ENCODE measurements at places on chromosomes 5 and 9.

- DNase-seq: no peak
Observed at GRCh38 chr5:95908799-95909198, 52.9 kb downstream of the ELL2 start.

GRCh38 chr9:95505717-95506427, 10.9 kb downstream of the PTCH1 start:
- DNase-seq: no peak

- DNase-seq: no peak
Observed at GRCh38 chr9:3968891-3969290, 331.0 kb downstream of the GLIS3 start.

DNA sequence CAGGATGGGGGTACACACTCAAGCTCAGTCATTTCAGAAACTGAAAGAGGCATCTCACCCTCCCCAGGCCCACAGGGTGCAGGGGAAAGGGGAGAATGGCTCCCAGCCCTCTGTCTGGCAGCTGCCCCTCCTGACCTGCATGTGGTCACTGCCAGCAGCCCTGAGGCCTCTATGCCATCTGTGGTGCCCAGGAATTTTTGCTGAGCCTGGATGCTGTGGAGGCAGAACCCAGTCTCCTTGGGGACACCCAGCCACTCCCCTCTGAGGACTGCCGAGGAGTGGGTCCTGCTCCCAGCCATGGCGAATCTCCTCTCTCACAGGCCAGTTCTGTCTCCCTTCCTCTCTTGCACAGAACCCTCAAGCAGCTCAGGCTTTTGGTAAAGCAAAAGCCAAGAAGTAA, 104.0 kb upstream of the ALDH1B1 start:
- DNase-seq: no peak

DNA sequence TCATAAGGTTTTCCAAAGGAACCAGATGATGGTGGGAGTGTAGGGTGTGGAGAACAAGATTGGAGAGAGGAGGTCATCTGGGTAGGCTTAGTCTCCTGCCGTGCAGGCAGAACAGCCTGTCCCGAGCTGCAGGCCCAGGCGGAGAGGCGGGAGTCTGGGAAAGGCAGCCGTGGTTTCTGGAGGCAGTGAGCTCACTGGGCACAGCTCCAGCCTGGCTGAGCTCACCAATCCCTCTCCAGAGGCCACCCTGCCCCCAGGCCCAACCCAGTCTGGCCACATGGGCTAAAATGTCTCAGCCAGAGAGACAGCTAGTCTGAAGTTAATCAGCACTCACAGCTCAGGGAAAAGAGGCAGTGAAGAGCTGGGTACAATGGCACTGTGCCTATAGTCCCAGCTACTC, 12.3 kb downstream of the P4HA2 start:
- DNase-seq: no peak

GRCh38 chr5:175609526-175609925, 48.3 kb upstream of the HRH2 start:
- DNase-seq: no peak

- DNase-seq: no peak
Observed at GRCh38 chr5:161387121-161387520, 159.4 kb downstream of the GABRB2 start.

DNA sequence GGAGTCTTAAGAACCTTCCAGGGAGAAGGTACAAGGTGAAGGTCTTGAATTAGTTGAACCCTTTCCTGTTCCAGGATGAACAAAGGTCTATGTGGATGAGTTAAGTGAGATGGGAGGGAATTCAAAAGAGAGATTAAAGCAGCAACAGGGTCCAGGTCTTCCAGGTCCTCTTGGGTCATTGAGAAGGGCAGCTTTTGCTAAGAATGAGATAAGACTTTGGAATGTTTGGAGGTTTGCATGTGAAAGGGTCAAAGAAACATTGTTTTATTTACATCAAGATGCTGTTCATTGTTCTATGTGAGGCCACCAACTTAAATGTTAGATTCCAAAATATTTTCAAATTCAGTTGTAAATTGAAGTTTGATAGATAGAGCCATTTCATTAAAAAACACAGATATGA, 463.9 kb downstream of the ANXA1 start:
- no peak for DNase-seq

- no peak for DNase-seq
Observed at GRCh38 chr9:7103771-7104170, 346.0 kb downstream of the KDM4C start.

DNA sequence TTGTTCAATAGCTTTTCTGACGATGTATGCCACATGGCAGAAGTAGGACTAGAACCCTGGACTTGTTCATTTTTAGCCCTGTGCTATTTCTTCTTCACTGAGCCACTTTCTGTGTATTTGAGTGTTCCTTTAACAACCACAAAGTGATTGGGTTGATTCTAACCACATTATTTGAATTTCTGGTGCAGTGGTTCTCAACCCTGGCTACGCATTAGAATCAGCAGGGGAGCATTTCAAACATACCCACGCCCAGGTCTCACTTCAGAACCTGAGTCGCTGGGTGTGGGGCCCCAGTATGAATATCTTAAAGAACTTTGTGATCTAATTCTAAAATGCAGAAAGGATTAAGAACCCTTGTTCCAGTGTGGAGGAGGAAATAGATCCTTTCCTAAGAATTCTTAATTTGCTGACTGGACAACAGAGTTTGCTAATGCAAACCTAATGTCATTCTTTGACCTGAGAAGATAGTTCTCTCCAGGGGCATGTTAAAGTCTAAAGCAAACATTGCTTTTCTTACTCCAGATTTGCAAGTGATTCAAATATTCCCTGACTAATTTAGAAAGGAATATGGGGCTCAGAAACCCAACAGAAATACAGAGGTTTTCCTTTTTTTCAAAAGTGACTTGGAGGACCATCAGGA, 75.4 kb upstream of the GDNF start:
- no peak for DNase-seq

DNA sequence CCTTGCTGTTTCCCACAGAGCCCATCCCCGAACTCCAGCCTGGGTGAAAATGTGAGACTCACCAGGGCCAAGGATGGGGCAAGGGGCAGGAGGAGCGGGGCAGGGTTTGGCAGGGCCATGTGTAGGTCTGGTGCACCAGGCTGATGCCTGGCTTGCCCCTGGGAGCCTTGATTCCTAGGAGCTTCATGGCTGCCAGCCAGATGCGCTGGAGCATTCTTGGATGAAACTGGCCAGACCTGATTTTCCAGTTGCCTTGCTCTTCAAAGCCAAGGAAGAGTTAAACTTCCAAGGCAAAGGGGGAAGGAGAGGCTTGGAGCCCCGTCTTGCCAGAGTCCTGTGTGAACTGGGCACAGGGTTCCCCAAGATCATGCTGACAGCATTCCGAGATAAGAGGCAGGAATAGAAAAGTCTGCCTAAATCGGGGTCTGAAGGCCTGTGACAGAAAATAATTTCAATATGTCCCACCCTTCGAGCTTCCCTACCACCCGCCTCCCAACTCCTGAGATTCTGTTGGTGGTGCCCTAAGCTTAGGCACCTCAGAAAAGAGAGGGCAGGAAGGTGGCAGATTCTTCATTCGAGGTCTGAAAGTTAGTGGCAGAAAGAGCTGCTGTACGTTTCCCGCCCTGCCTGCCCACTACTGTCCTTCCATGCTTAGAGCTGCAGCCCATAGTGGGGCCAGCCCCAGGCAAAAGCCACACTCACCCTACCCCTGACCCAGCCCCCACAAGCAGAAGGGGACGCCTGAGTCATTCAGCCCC, 20.4 kb downstream of the FAT2 start:
- no peak for DNase-seq
